ENCODE measurements at places on chromosomes 5 and 9.

DNA sequence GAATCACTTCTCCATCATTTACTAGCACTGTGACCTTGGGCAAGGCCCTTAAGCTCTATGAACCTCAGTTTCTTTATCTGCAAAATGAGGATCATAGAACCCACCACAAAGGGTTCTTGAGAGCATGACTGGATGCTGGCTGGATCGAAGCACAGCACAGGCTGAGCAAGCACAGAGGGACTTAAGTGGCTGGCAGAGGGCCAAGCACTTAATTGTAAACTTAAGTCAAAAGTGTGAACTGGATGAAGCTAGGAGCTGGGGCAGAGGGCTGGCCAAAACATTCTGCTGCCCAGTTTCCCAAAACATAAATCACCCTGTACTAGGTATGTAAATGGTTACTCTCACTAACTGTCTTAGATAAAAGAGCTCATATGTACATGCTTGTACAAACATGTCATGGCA lies 112.3 kb upstream of the WWC1 start:
- DNase-seq, result no peak

GRCh38 chr5:137393196-137393993 lies 105.7 kb downstream of the SPOCK1 start:
- DNase-seq, result no peak

GRCh38 chr5:142315096-142315900 lies 9.5 kb downstream of the SPRY4 start:
- no peak for DNase-seq

GRCh38 chr5:156981481-156981880 lies 18.5 kb upstream of the TIMD4 start:
- no peak for DNase-seq

All from kidney epithelial cell (primary cell).